ENCODE measurements at places on chromosomes 3 and 15.

DNA sequence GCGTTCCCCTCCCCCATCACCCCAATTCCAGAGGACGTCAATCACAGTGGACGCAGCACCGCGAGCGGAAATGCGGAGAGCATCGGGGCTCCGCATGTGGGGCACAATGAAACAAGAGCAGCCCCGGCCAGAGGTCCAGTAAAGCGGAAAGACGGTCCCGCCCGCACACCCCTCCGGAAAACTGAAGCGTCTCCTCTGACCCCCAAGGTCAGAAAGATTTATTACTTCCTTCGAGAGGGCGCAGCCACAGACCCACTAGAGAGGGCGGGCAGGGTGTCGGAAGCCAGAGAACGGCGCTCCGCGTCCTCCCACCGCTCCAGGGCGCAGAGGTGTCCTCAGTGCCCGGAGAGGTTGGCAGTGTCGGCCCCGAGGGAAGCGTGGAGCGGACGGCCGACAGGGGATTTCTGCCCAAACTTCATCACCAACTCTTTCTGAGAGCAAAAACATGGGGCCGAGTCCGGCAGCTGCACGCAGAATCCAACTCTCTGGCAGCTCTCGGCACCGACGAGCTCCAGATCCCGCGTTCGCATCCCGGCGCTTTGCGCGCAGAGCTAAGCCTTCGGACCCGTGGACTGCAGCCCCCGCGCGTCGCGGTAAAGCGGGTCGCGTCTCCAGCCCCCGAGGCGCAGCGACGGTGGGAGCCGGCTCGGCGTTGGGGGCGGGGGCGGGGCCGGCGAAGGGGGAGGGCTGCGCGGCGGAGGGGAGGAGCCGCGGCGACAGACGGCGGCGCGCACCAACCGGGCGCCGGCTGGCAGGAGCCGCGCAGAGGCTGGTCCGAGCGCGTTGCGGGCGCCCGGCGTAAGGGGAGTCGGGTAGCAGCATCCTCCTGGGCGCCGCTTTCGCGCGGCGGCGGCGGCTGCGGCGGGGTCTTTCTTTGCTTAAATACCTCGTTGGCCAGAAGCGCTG is at the start of gene CHST2:
Gene CHST2 (plus strand): TSS at position 763 of the 906 bp plus-strand sequence. CDS start 1,046 bp downstream, outside the sequence.
- DNase-seq = peak; percentile 75

DNA sequence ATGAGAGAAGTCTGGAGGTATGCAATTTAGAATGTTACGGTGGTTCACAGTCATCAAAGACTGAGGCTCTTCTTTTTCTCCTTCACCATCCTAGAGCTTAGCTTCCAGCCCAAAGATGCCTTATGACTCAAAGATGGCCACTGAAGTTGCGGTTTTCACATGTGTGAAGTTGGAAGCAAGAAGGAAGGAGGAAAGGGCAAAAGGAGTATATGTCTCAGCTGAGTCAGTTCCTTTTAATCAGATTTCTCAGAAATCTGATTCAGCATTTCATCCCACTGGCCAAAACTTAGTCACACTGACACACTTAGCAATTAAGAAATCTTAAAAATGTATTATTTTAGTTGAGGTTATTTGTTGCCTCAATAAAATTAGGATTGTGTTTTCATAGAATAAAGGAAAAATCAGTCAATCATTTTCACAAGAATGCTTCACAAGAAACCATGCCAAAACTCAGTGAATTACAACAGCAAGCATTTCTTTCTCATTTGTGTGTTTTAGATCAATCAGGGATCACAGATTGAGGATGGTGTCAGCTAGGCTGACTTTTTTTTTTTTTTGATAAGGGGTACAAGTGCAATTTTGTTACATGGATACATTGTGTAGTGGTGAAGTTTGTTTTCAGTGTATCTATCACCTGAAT is 211.1 kb upstream of the GADL1 start:
- DNase-seq = no peak

DNA sequence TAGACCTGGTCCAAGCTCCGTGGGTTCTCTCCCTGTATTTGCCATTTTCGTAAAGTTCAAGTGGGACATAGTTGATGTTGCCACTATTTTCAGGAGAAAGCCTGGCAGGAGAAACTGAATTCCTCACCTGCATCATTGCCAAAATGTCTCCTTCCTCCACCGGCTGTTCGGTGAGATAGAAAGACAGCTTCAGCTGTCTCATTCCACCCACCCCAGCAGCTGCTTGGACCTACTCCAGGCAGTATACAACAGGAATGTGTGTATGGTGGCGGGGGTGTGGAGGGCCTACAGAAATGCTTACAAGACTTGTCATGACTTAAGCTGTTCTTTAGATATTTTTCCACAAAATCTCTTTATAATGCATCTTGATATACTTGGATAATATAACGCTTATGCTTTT is 132.7 kb upstream of the RAP2B start:
- no peak for DNase-seq

- DNase-seq = no peak
Observed at GRCh38 chr3:33099109-33099645, 2.2 kb upstream of the GLB1 start.
